GM20000 (cell line): ENCODE measurements at places on chromosomes 4 and X.
A peak's percentile ranks its signal among the peaks of the same experiment; 100 is the strongest.

GRCh38 chr4:86788826-86789225, 60.4 kb downstream of the SLC10A6 start:
- no peak for DNase-seq

DNA sequence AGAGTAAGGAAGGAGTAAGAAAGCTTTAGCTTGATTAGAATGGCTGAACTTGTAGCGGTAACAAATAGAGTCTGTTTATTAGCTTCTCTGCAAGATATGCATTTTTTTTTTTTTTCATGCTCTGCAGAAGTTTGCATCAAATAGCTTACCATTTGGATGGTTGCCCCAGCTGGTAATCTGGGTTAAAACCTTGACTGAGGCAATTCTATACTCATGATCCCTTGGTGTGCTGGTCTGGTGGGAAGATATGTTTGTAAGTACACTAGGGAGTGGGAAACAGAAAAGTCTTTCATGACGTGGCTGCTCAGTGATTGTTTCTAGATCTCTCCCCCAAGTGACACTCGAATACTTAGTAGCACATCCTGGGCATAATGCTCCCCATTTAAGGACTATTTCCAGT, 32.1 kb downstream of the SEPTIN11 start:
- DNase-seq, result no peak

DNA sequence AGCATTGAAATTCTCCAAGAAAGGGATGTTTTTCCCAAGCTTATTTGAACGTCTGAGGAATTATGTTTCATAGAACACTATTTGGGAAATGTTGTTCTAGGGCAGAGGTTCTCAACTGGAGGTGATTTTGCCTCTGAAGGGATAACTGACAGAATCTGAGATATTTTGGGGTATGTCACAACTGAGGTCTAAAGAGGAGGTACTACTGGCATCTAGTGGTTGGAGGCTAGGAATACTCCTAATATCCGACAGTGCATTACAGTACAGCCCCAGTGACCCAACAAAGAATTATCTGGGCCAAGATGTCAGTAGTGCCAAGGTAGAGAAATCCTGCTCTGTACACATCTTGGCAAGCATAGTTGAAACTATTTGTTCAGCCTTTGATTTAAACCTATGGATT, 6.4 kb downstream of the HSPA4L start:
- no peak for DNase-seq

GRCh38 chr4:148737061-148737770, 295.0 kb upstream of the NR3C2 start:
- no peak for DNase-seq

- no peak for DNase-seq
These were observed 43.9 kb downstream of the CC2D2A start for GRCh38 chr4:15513545-15513944.

GRCh38 chr4:169361756-169362155, 91.0 kb upstream of the SH3RF1 start:
- DNase-seq, result no peak

- DNase-seq, result no peak
These were observed 262.5 kb upstream of the NDST3 start for GRCh38 chr4:117771647-117772337.

DNA sequence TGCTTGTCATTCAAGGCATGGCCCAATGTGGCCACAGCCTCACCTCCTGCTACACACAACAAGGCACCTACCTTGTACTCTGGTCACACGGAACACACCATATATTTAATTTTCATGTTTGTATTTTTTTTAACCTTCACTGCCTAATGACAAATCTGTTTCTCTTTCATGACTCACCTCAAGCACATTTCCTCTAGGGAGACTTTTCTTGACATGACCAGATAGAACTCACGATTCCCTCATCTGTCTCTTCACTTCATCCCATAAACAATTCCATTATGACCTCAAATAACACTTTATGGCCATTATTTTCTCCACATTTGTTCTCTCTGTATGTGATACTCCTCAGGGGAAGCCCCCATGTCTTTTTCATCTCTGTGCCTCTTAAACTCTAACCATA, 11.1 kb downstream of the DRP2 start:
- no peak for DNase-seq

- DNase-seq, result no peak
These were observed 29.8 kb upstream of the EMCN start for GRCh38 chr4:100547541-100548199.

- DNase-seq, result no peak
These were observed 109.8 kb upstream of the PCDH7 start for GRCh38 chr4:30610361-30610760.

DNA sequence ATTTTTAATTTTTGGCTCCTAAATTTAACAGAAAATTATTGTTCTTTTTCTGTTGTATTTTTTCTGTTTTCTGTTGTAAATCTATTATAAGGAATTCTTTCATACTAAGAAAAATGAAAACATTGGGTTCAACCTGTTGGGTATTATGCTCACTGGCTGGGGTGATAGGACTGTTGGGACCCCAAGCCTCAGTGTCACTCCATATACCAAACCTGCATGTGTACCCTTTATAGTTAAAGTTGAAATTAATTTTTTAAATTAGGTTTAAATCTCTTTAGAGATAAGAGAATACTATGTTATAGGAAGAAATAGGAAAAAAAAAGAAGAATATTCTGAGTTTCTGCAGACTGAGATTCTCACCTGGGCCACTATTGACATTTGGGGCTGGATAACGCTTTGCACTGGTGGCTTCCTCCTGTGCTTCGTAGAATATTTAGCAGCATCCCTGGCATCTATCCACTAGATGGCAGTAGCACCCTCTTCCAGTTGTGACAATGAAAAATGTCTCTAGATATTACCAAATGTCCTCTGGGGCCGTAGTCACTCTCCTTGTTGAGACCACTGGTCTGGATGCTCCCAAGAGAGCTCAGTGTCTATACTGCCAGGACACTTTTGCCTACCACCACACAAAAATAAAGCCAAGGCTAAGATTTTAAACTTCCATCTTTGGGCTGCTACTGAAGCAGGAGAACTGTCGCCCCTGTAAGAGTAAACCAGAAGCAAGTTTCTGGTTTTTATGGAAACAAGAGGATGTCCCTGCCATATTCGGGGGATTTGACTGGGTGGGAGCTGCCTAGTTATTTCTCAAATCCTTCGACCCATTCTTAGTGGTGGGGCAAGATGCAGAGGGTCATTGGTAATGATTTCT, 22.4 kb upstream of the CLTRN start:
- peak; percentile 32 for DNase-seq

DNA sequence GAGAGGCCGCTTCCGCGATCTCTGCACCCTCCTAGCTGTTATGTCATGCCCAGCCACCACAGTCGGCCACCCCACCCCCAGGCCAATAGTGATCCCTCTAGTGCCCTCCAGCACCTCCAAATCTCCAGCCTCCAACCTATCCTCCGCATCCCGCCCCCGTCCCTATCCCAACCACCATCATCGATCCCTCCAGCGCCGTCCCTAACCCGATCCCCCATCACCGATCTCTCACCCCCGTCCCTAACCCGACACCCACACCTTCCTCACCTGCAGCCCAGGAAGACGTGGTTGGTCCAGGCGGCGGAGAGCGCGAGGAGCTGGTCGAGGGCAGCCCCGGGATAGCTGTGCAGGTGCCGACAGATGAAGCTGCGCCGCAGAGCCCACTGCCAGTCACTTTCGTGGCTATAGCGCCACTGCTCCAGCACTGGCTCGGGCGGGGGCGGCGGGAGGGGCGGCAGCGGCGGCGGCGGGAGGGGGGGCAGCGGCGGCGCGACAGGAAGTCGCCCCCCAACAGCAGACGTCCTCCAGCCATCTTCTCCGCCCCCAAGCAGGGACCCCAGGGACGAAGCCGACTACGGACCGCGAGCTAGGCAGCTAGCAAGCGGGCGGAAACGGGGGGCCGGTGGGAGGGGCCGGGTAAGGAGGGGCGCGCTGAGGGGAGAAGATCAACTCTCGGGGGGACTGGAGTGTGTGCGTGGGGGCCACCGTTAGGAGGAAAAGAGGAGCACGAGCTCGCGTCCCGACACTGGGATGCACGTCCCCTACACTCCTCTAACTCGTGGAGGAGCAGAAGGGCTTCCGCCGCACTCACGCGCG, 552 bp downstream of the NKRF start:
- peak; percentile 36 for DNase-seq

- no peak for DNase-seq
These were observed 102.6 kb downstream of the HS6ST2 start for GRCh38 chrX:132855780-132856341.

GRCh38 chr4:140955641-140956040, 177.6 kb downstream of the RNF150 start:
- DNase-seq, result no peak

GRCh38 chr4:87081826-87082225, 138.6 kb downstream of the KLHL8 start:
- no peak for DNase-seq

DNA sequence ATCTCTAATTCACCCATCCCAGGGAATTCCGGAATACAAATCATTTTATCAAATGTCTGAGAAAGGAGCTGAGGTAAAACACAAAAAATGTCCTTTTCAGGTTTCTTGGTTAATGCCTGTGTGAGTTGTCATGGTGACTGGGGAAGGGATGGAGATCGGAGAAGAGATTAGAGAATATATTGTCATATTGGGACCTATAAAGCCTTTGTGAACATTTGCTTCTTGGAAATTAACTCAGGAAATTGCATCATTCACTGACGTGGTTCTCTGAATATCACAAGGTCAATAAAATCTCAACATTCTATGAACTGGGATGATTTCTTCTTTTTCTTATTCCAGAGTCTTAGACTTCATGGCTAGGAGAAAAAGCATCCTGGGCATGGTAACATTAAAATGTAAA, 174.8 kb upstream of the GLRA2 start:
- DNase-seq, result no peak
